ENCODE measurements at places on chromosomes 7 and 10. TPM values are rescaled to one million over a fixed set of nuclear protein-coding genes. Genes with fewer than 3 reads are reported as not detected.

GRCh38 chr10:82661701-82662100 is 786.7 kb downstream of the NRG3 start:
- no peak for DNase-seq

DNA sequence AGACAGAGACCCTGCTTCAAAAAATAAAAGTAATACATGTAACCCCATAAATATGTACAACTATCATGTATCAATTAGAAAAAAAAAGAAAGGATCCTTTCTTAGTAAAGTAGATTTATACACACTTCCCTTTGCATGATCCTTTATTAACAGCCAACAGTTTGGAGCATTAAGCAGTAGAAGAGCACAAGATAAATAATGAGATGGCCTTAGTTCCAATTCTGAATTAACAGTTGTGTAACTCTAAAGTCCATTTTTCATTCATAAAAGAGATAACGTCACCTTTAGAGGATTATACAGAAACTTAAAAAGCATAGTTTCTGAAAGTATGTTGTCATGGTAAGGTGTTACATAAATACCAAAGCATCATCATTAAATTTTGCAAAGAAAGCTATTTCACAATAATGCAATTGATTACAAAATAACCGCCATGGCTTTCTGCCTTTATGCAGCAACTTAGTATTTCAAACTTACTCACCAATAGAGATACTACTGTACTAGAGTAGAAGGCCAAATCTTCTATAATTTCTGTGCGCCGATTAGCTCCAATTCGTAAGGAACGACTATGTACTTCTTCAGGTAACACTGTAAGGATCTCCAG is 40.3 kb downstream of the TNPO3 start:
- DNase-seq: no peak

ACSL5 gene
- polyA plus RNA-seq: 0.09 TPM

GRCh38 chr10:55277549-55277948 is 476.5 kb upstream of the PCDH15 start:
- no peak for DNase-seq

GRCh38 chr7:17495655-17496394 is 197.4 kb downstream of the AHR start:
- DNase-seq: no peak

DNA sequence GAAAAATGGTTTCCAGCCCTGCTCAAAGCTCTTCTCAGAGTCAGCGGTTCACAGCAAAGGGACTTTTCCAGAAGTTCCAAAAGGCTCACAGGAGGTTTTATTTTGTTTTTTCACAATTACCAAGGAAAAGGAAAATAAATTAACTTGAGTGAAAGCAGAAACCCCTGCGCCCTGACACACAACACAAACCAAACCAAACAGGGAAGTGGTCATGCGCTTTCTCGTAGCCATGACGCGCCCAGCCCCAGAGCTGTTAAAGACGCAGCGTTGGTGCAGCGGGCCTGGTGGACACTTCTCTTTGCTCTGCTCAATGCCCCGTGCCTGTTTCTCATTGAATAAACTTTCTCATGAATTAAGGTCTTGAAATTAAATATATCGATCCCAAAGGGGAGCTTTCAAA is 134.4 kb upstream of the LYZL2 start:
- DNase-seq: no peak

MLXIPL gene
- 13.1 TPM for polyA plus RNA-seq

- no peak for DNase-seq
Measured at GRCh38 chr10:118457824-118458428, 115.8 kb upstream of the FAM204A start.

GRCh38 chr7:41261080-41261479 is 441.8 kb downstream of the INHBA start:
- DNase-seq: no peak

GRCh38 chr10:44033008-44033407 is 351.9 kb downstream of the CXCL12 start:
- no peak for DNase-seq

GRCh38 chr10:5305374-5305773 is 59.4 kb upstream of the UCN3 start:
- no peak for DNase-seq

DNA sequence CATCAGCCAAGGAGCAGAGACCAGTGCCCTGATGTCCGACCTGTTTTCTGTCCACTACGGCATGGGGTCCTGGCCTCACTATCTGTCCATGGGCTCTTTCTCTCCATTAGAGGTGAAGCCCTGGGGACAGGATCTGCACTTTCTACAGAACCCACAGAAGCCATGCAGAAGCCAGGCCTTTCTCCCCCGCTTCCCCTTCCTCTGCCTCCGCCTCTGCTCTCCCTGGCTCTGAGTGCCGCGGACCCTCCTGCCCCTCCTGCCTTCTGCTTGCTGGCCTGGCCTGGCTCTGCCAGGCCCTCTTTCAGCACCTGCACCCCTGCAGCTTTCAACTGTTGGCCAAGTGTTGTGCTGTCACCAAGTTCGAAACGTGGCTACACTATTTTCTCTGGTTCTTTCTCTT is 439.8 kb upstream of the ZMIZ1 start:
- DNase-seq: no peak

LRRC18 gene
- not detected for polyA plus RNA-seq

GRCh38 chr10:68829521-68829920 is 2.2 kb downstream of the STOX1 start:
- no peak for DNase-seq

ODAD2 gene
- 3.4 TPM for polyA plus RNA-seq

DNA sequence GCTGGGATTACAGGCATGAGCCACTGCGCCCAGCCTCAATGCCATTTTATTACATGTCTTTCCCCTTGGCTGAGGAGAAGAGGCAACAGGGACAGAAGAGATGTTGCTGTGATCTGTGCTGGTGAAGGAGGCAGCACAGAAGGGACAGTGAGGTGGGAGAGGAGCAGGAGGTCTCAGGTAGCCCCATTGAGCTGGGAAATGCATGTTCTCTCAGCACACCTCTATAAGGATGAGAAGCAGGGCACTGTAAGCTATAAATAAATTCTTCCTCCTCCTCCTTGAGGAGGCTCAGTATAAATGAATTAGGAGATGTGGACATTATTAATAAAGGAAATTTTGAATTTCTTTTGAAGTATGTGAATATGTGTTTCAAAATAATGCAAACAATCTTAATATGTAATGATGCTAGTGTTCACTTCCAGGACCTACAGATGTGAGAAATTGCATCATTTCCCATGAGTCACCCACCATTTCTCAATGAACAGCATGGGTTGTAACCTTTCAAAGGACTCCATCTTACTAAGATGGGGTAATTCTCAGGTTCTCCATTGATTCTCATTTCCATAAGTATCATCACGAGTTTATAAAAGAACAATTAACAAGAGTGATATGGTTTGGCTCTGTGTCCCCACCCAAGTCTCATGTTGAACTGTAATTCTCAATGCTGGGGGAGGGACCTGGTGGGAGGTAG is 88.9 kb upstream of the ODAD2 start:
- no peak for DNase-seq

BBIP1 gene
- polyA plus RNA-seq: 56.5 TPM

- DNase-seq: no peak
Measured at GRCh38 chr10:1137499-1138163, 81.4 kb downstream of the WDR37 start.

- DNase-seq: no peak
Measured at GRCh38 chr10:33398796-33399195, 64.3 kb upstream of the NRP1 start.

PCGF5 gene
- 9.0 TPM for polyA plus RNA-seq

GRCh38 chr7:30142710-30143109 is 7.9 kb downstream of the MTURN start:
- no peak for DNase-seq

- DNase-seq: no peak
Measured at GRCh38 chr7:39360038-39360437, 206.2 kb upstream of the YAE1 start.

GRCh38 chr10:125106586-125106985 is 53.8 kb downstream of the CTBP2 start:
- DNase-seq: no peak

GRCh38 chr7:94043299-94043698 is 39.1 kb upstream of the BET1 start:
- no peak for DNase-seq

CPA4 gene
- polyA plus RNA-seq: not detected

- DNase-seq: no peak
Measured at GRCh38 chr7:128163473-128163872, 77.6 kb upstream of the LEP start.

DNA sequence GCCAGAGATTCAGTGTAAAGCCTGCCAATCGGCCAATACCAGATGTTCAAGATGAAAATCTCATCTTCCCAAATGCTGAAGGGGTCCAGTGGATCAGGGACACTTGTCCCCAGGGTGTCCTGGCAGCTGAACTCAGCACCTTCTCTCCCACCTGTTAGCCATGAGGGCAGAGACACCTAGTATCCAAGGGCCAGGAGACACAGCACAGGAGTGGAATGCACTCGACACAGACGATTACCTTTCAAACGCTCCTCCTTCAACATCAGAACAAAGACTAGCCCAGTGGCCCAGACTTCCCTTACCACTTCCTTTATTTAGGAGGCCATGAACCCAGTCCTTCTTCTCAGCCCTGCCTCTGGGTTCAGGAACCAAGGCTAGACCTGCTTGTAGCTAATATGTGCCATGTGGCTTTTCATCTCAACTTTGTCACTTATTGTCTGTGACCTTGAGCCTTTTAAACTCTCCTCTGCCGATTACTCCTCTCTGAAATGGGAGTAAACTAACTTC is 180.3 kb upstream of the PLXNA4 start:
- no peak for DNase-seq

DNA sequence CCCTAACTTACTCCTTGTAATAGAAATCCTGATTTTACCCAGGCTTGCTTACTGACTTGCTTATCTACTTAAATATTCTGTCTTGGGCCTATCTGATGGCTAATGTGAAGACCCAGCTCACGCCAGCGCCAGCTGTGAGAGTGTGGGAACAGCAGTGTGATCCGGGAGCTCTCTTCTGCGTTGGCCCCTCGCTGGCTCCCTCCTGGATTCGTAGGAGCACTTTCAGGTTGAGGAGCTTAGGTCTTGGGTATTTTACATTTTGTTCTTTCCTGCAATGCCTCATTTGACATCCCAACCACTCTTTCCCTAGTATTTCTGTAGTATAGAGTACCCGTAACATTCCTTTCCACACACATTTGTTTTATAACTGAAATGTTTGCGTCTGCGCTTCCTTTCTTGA is 51.7 kb downstream of the CREM start:
- DNase-seq: no peak

SH3PXD2A gene
- polyA plus RNA-seq: 1.8 TPM

PAPOLB gene
- 0.07 TPM for polyA plus RNA-seq

GRCh38 chr10:32317795-32318357 is 29.1 kb downstream of the EPC1 start:
- DNase-seq: no peak

DNA sequence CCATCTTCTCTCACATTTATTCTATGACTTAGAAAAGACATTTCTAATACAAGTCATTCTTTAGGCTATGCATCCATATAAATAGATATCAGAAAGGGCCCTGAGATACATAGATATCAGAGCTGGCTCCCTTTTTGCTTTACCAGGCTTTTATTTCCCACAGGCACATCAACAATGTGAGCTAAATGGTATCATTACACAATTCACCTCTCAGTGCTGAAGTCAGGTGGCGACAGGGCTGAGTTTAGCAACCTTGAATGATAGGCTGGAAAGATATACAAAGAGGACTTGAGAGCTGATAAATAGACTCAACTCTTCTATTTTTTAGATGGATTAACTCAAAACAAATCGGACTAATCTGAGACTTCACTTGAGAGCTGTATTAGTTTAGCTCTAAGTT is 189.2 kb upstream of the COL1A2 start:
- DNase-seq: no peak

- no peak for DNase-seq
Measured at GRCh38 chr7:115478426-115478825, 552.1 kb downstream of the TFEC start.

DNA sequence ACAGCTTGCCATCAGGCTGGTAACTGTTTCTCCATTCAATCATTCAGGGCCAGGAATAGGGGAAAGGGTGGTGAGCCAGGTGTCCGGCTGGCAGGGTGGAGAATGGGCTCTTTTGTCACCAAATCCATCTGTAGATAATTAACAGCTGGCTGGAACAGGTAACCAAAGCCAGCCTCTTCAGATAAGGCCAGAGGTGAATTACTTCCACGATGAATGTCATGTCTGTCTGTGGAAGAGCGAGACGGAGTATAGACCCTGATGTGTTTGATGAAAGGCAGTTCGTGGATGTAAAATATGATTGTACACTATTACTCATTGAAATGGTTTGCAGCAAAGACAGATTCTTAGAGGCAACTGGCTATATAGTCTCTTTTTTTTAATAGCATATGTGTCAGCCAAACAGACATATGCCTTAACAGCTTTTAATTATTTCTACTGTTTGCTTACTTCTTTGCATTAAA is 149.8 kb downstream of the KLF6 start:
- no peak for DNase-seq

GRCh38 chr10:50438049-50438936 is 185.5 kb downstream of the SGMS1 start:
- DNase-seq: no peak

ACTL6B gene
- polyA plus RNA-seq: 2.5 TPM

TSPAN15 gene
- polyA plus RNA-seq: 6.6 TPM

BTBD16 gene
- polyA plus RNA-seq: not detected
